Bone marrow (tissue), 2 donors: ENCODE measurements at places on chromosomes 1 and 21.

- no peak for DNase-seq
Observed at GRCh38 chr1:4468386-4468785, 186.0 kb upstream of the AJAP1 start.

- DNase-seq: no peak
Observed at GRCh38 chr1:54814571-54814970, 13.4 kb upstream of the TTC22 start.

- no peak for DNase-seq
Observed at GRCh38 chr1:145714524-145715111, 4.7 kb upstream of the CD160 start.

DNA sequence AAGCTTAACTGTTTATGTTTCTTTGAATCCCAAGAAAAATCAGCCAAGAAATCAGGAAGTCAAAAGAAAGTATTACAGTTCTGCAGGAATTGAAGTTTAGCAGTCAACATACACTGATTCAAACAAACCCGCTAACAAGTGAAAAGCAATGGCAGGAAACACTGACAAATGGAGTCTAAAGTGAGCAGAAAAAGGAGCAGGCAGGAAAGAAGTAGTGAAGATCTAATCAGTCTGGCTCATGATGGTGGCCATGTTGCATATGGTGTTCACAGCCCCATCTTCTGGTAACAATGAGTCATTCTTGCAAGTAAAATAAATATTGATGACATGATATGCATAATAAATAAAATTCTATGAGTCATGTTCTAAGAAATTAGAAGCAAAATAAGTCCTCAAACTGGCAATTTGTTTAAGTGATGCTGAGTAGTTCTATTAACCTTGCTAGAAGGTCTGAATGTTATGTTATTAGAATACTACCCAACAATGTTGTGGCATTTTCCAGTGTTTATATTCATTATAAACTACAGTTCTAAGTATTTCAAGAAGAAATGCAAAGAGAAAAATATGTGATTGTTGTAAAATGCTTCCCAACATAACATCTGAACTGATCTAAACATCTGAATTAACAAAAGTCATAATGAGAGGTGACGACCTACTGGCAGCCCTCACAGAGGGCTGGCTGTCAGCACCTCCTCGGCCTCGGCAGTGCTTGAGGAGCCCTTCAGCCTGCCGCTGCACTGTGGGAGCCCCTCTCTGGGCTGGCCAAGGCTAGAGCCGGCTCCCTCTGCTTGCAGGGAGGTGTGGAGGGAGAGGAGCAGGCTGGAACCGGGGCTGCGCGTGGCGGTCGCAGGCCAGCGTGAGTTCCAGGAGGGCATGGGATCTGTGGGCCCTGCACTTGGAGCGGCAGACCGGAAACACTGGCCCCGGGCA, 5.7 kb upstream of the ACBD6 start:
- no peak for DNase-seq

DNA sequence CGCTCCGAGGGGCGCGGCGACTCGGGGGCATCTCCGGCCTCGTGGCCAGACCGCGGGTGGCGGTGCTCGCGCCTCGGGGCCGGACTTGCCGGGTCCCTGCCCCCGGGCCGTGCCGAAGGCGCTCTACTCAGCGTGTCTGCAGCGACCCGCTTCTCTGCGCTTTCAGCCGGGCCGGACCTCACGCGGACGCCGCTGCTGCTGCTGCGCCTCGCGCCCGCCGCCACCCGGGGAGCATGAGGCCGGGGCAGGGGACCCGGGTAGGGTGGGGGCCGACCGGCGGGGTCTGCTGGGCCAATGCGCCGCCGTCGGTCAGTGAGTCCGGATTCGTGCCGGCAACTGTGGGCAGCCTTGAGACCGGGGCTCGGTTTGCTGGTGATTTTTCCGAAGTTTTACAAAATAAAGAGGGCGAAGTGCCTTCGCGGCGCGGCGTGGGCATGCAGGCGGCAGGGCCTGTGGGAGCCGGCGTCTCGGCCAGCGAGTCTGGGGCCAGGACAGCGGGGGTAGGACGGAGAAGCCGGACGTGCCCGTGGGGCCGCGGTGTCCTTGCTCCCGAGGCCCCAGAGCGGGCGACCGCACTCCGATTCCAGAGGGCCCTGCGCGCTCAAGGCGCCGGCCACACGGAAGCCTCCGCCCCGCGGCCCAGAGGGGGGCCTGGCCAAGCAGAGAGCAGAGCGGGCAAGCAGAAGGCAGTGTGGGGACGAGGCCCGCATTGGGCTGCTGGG, 749 bp downstream of the FAM163A start:
- DNase-seq: no peak

DNA sequence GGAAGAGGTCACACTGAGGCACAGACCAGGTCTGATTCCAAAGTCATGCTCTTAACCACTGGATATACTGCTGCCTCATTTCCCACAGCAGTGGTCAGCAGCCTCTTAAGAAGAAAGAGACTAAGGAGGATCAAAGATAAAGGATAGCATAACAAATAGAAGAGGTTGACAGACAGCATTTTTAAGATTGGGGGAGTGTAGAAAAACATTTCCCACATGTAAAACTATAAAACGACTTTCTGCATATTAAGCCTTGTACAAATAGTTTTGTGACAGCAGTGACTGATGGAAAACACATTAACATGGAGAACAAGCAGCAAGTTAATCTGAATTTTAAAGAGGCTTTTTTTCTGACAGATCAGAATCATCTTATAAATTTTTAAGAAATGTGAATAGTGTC, 92.0 kb downstream of the SELENOF start:
- DNase-seq: no peak

DNA sequence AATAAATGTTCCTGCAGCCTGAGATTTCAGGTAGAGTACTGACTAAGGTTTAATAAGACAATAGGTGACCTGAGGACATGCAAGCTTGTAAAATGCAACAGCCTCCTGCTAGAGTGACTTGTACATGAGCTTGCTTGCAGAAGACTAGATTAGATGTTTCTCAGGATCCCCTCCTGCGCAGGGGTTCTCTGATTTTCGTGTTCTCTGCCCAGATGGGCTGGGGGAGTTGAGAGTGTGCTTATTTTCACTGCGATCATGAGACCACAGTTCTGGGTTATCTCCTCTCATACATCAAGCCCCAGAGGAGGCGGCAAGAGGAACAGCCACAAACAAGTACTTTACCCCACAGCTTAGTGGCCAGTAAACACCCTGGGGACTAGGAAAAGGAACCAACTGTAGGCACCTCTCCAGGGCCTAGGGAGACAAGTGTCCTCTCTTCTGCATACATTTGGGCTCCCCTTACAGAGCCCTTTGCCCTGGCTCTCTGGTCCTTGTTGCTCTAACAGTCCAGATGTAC, 8.0 kb downstream of the TMEM81 start:
- DNase-seq: no peak

- DNase-seq: no peak
Observed at GRCh38 chr1:112754116-112754628, 39.0 kb upstream of the PPM1J start.

DNA sequence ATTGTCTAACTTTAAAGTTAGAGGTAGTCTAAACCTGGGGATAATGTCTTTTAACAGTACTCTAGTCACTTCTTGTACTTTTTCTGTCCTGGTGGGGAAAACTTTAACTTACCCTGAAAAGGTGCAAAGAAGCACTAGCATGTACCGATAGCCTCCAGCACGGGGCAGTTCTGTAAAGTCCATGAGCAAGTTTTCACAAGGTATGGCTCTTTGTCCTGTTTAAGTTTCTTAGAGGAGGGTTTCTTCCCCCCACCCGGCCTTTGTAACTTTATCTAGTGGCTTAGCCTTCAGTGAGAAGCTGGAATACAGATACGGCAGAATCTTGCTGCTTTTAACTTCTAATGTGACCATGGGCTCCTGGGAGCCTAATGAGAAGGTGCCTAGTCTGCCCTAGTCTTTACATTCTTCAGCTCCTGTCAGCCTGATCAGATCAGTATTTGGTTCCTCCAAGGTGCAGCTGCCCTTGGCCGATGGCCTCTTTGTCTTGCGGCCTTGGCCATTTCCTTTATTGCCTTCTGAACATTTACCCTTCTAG, 39.8 kb upstream of the CFAP126 start:
- no peak for DNase-seq

GRCh38 chr1:234697015-234697414, 87.0 kb upstream of the IRF2BP2 start:
- DNase-seq: no peak

DNA sequence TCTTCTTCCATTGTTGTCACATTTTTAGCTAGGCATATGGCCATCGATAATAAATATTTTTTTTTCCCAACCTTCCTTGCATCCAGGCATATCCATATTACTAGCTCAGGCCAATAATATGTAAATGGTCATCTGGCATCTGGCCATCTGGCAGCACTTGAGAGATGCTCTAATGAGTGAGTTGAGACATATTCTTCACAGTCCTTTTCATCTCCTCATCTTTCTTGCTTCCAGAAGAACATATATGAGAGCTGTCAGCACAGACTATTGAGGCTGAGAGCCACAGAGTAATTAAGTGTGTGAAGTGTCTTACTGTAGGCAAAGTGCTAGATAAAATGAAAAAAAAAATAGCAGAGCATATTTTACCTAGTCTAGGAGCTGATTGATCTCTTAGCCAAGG, 628.4 kb upstream of the TMPRSS15 start:
- DNase-seq: no peak

DNA sequence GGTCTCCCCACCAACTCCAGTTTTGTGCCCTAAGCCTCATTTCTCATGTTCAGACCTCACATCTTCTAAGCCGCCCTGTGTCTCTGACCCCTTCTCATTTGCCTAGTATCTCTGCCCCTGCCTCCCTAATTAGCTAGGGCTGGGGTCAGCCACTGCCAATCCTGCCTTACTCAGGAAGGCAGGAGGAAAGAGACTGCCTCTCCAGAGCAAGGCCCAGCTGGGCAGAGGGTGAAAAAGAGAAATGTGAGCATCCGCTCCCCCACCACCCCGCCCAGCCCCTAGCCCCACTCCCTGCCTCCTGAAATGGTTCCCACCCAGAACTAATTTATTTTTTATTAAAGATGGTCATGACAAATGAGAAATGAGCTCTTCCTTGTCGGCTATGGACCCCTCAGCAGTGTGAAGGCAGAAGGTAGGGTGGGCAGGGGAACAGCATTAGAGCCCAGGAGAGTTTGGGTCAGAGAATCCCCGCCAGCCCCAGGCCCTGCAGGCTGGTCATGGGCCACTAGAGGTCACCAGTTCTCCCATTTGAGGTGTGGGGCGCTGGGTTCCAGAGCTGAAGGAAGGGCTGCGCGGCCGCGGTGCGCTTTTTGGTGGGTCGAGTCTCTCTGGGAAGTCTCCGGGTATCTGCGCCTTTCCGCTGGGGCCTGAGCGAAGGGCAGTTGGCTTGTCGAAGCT, 11.5 kb downstream of the ADAMTSL4 start:
- DNase-seq: no peak

DNA sequence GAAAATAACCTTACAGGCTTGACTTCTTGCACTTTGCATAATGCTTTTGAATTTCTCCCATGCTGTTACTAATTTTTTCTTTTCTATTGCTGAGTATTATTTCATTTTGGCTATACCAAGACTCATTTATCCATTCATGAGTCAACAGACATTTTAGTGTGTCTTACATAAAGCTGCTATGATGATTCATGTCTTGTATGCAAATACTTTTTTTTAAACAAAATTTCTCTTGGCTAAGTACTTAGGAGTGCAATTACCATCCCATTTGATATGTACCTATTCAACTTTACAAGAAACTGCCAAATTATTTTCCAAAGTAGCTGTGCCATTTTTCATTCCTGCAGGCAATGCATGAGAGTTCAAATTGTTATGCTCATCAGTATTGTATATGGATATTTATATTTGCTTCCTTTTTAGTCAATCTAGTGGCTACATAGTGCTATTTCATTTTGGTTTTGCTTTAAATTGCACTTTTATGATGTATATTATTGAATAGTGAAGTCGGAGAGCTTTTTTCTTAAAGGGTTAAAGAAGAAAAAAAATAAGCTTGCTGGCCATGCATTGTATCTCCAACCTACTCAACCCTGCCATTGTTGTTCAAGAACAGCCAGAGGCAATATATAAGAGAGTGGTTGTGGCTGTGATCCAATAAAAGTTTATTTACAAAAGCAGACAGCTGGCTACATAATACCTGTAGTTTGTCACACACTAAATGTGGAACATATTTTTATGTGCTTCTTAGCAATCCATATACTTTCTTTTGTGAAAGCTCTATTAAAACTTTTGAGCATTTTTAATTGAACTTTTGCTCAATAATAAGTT, 862.8 kb downstream of the KCNT2 start:
- no peak for DNase-seq

DNA sequence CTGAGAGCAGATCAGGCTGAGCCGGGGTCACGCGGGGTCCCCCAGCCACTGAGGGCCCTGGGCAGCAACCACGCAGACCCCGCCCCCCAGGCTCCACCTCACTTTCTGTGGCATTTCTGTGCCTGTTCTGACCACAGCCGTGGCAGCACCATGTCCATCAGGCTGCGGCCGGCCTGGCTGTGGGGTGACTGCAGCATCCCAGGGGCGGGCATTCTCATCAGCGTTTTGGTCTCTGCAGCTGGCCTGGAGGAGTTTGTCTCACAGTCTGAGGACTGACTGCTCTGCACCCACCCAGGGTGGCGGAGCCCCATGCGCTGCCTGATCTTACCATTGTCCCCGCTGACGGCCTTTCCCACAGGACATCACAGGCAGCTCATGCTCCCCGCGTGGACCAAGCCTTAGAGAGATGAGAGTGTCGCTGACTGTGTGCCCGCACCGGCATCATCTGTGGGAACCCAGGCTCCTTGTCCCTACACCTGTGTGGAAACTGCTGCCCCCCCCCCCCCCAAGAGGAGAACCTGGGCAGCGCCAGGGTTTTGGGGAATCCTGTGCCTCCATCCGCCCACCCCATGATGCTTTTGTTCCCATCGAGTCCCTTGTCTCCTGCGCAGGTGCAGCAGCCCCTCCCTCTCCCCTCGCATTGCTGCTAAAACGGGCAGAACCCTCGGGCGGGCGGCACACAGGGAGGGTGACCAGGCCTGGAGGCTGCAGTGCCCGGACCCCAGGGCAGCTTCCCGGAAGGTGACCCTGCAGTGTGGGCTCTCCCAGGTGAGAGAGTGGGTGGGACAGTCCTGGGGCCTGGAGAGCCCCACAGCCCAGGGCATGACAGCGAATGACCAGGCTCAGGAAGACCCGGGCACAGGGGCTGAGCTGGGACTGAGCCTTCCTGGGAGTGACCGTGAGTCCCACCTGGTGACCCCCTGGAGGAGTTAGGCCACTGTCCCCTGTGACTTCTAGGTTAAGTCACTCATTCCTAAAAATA, 1.8 kb downstream of the KRTAP10-1 start:
- no peak for DNase-seq
